ENCODE measurements at places on chromosomes 3 and 15. TPM values are rescaled to one million over a fixed set of nuclear protein-coding genes. Genes with fewer than 3 reads are reported as not detected.

RTP1 gene
- not detected for polyA plus RNA-seq

ROPN1 gene
- not detected for polyA plus RNA-seq

SLC28A1 gene
- polyA plus RNA-seq = 0.11 TPM

NGLY1 gene
- polyA plus RNA-seq = 22.4 TPM

CTXND1 gene
- polyA plus RNA-seq = 0.42 TPM

ZPLD1 gene
- 0.07 TPM for polyA plus RNA-seq

PP2D1 gene
- polyA plus RNA-seq = not detected

ITGA11 gene
- polyA plus RNA-seq = 1.1 TPM

PLOD2 gene
- 12.7 TPM for polyA plus RNA-seq

EPHA3 gene
- polyA plus RNA-seq = 0.27 TPM

TERC gene
- polyA plus RNA-seq = not detected

ZNF80 gene
- not detected for polyA plus RNA-seq

SCN11A gene
- 0.09 TPM for polyA plus RNA-seq

PDZRN3 gene
- 8.6 TPM for polyA plus RNA-seq

STIMATE gene
- polyA plus RNA-seq = 19.9 TPM

CIB1 gene
- 162 TPM for polyA plus RNA-seq

SLC22A13 gene
- polyA plus RNA-seq = 0.23 TPM

FOXL2NB gene
- not detected for polyA plus RNA-seq

UPK1B gene
- polyA plus RNA-seq = 3.7 TPM

GPR15 gene
- not detected for polyA plus RNA-seq

LIPC gene
- 1.1 TPM for polyA plus RNA-seq

RAB11A gene
- 19.8 TPM for polyA plus RNA-seq

All from pancreas (tissue), 10 donors.